Left colon (tissue), 2 donors: ENCODE measurements at places on chromosomes 7 and 10. TPM values are rescaled to one million over a fixed set of nuclear protein-coding genes. Genes with fewer than 3 reads are reported as not detected.

MSANTD7 gene
- 9.9 TPM for total RNA-seq

GRCh38 chr10:114729103-114729659, 71.1 kb upstream of the ABLIM1 start:
- DNase-seq = no peak

GRCh38 chr10:93259126-93259525, 185.4 kb downstream of the CYP26A1 start:
- no peak for DNase-seq

DNA sequence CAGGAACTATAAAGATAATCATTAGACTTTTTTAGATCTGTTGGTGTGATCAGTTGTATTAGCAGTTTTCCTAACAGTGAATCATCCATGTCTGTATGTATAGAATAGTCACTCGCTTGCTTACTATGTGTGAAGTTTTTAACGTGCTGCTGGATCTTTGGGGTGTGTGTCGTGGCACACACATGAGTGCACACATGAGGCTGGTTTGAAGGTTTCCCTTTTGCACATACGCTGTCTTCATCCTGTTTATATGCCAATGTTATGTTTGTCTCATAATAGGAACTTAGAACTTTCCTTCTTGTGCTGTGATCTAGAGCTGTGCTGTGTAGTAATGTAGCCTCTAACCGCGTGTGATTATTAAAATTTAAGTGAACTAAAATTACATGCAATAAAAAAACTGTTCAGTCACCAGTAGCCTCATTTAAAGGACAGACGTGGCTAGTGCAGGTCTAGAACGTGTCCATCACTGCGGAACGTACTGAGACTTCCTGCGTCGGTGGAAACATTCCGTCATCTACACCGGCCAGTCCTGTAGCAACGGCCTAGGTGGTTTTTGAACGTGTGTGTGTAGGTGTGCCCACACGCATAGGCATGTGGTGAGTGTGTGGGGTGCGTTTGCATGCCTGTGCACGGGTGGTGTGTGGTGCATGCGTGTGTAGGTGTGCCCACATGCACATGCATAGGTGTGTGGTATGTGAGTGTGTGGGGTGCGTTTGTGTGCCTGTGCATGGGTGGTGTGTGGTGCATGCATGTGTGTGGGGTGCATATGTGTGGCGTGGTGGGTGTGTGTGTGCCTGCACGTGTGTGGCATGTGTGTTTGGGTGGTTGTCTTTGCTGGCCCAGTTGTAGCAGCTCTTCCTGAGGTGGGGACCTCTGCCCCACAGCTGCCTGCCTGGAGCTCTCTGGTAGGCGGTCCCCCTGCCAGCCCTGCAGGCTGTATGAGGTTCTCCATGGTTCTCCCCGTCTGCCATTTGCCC, 56.6 kb downstream of the INPP5A start:
- no peak for DNase-seq

DNA sequence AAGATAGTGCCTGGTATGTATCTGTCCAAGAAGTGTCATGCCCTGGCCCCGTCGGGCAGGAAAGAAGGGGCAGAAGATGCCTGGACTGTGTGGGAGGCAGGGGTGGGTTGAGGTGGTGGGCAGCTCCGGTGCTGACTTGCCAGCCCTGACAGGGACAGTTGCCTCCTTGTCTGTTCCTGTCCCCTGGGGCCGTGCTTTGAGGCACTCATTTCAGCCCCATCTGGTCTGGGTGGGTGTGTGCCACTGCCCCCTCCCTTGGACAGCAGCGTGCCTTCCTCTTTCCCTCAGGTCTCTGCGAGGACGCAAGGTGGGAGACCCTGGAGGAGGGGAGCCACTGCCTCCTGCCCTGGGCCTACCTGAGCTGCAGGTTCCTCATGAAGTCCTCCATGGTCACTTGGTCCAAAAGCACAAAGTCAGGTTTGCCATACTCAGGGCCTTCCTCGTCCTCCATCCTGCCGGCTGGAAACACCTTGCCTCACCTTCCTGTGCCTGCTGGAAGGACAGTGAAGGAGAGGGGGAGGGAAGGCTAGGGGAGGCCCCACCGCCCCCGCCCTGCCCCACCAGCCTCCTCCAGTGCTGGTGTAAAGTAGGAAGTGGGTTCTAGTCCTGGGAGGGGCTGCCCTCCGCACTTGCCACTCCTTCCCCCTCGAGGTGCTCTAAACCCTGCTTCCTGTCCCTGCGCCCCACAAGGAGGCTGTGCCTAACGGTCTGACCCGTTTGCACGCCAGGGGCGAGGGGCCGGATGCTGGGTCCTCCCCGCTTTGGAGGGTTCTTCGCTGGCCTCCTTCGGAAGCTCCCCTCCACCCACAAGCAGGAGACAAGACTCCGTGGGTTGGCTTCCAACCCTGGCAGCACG, at the start of gene MYO1G:
Gene MYO1G (minus strand): TSS at position 505 of the 856 bp plus-strand sequence. CDS start 54 bp downstream, at position 451.
- peak; percentile 72 for DNase-seq

DNA sequence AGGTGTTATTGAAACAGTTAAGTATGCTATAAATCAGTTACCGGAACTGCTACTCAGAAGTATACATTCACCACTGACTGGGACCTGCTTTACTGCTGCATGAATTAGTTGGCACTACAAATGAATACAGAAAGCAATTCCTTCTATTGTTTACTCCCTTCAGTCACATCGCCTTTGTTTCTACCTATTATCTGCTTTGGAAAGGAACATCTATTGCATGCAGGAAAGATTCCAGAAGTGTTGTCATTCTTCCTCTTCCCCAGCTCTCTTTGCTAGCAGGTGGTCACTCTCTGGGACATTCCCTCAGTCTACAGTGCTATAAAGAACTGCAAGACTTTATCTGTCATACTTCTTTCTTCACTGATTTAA, 131.3 kb downstream of the ANK3 start:
- no peak for DNase-seq

GRCh38 chr7:70612811-70613210, 519.1 kb upstream of the GALNT17 start:
- DNase-seq = no peak

IDI2 gene
- total RNA-seq = not detected

DNA sequence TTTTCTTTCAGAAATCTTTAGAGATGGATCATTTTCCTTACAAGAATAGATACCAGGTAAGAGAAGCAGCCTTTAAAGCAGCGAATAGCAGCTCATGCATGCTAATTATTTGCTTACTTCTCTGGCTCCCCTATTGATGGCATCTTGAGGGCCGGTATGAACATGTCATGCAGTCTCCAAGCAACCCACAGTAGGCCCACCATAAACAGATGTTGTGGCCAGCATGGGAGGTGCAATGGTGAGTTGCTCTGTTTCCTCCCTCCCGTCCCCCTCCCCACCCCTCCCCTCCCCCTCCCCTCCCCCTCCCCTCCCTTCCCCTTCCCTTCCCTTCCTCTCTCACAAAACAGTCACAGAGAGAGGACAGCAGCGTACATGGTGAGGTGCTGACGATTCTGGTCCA, 9.7 kb upstream of the ZNF273 start:
- no peak for DNase-seq

DNA sequence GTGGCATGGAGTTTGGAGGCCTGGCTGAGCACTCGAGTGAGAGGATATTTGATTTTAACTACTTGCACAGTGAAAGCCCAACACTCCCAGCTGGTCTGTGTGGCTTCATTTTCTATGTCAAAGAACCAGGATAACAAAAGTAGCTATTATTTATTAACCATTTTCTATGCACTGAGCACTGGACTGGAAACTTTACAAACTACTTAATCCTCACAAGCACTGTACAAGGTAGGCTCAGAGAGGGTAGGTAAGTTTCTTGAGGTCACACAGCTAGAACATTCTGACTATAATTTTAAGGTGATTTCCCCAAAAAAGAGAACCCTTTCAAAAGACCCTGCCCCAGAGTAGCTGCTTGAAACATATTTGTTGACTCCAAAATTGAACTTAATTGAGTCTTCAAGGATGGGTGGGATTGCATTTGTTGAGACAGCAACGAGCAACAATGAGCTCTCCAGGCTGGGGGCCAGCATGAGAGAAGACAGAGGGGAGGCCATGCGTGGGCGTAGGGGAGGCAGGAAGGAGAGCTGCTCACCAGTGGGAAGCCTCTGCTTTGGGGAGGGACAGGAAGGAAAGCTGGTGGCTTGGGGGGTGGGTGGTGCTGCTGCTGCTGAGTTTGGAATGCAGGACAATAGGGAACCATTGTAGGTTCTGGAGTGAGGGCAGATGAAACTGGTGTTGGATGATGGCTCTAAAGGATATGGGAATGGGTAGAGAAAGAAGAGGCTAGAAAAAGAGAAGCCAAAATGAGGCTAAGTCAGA, 31.5 kb downstream of the FAM241B start:
- DNase-seq = no peak

GRCh38 chr10:110613341-110613995, 30.7 kb upstream of the RBM20 start:
- no peak for DNase-seq

SPAG6 gene
- total RNA-seq = not detected

SPDYE11 gene
- total RNA-seq = not detected

- peak; percentile 43 for DNase-seq
These were observed 9.2 kb downstream of the BNIP3 start for GRCh38 chr10:131972474-131973071.

- DNase-seq = no peak
These were observed 4.8 kb downstream of the ADRB1 start for GRCh38 chr10:114048472-114048871.

NPSR1 gene
- not detected for total RNA-seq

DNA sequence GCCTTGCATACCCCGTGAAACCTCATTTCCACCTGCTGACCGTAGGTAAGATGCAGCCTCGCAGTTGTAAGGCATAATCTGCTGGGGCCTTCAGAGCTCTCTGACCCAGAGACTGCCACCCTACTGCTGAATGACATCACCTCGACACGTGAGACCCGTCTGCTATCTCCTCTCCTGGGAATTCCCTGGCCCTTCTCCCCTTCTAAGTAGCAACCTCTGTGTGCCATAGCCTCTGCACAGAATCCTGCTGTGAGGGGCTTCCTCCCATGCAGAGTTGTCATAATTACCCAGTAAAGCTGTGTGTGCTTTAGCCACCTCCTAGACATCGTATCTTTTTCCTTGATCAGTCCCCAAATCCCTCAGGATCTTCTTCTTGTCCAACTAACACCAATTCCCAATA, 106.7 kb downstream of the CACNB2 start:
- no peak for DNase-seq

MPLKIP gene
- 36.9 TPM for total RNA-seq
